ENCODE measurements at places on chromosomes 7 and 10.

DNA sequence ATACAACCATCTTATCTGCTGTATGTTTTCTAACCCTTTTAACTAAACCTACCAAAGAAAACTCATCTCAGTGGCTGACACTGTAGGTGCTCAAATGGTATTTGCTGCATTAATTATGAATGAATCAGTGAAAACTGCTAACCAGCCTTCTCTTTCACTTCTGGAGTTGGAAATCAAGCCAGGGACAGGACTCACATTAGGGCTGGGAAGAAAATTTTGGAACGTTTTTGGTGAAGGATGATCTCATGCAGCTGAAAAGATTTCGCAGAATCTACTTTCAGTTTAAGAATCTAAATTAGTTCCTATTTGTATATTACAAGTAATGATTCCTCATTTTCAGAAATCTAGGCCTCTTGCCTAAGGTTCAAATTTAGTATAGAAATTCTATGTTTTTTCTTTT is 12.9 kb downstream of the MTPN start:
- no peak for DNase-seq

- no peak for DNase-seq
These were observed 174.4 kb upstream of the KIAA1217 start for GRCh38 chr10:24034571-24034970.

GRCh38 chr7:99040104-99040958 is 103.6 kb downstream of the SMURF1 start:
- peak; percentile 85 for DNase-seq

DNA sequence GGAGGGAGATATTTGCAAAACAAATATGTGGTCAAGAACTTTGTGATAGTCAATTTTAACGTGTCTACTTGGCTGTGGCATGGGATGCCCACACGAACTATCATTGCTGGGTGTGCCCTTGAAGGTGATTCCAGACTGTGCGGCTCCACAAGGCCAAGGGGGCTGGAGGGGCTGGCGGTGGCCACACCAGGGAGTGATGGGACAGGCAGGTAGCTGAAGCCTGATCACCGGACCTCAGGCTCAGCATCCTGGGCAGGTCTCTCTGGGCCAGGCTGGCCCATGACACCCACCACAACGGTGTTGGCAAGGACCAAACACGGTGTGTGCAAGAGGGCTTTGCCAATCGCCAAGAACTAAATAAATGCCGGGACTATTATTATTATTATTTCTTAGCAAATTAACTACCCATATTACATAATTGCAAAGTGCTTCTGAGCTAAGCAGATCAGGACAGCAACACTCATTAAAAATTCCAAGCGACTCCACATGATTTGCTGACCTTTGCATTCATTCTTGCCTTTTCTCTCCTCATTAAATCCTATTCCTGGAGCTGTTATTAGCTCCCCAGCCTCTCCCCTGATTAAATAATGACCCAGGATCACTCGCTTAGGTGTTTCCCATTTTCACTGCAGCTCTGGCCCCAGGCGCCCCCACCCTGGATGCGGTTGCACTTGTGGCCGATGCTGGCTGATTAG is 35.4 kb upstream of the PPP2R2D start:
- no peak for DNase-seq

GRCh38 chr10:116452338-116452720 is 24.7 kb downstream of the PNLIPRP3 start:
- no peak for DNase-seq

DNA sequence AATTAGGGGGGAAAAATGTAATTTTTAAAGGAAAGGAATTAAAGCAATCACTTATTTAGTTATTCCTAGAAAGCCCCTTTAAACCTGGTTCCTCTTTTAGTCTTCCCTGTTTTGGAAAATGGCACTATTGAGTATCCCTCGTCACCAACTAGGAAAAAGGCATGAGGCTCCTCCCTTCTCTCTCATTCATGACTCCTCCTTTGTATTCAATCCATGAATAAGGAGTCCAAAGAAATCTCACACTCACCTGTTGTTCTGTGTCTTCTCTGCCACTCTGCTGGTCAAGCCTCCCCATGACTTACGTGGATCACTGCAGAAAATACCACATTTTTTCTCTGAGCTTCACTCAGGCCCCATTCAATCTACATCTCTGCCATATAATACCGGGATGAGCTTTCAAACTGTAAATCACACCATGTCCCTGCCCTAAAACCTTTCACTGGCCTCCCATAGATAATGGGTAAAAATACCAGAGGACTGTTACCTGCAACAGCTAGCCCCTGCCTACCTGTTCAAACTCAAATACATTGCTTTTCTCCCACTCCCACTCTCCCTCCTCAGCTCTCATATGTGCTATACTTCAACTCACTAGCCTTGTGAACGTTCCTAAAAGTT is 5.5 kb upstream of the VWDE start:
- DNase-seq, result no peak

Measured in transverse colon (tissue), 4 donors.